ENCODE measurements at places on chromosomes 1 and 21.
A peak's percentile ranks its signal among the peaks of the same experiment; 100 is the strongest.

DNA sequence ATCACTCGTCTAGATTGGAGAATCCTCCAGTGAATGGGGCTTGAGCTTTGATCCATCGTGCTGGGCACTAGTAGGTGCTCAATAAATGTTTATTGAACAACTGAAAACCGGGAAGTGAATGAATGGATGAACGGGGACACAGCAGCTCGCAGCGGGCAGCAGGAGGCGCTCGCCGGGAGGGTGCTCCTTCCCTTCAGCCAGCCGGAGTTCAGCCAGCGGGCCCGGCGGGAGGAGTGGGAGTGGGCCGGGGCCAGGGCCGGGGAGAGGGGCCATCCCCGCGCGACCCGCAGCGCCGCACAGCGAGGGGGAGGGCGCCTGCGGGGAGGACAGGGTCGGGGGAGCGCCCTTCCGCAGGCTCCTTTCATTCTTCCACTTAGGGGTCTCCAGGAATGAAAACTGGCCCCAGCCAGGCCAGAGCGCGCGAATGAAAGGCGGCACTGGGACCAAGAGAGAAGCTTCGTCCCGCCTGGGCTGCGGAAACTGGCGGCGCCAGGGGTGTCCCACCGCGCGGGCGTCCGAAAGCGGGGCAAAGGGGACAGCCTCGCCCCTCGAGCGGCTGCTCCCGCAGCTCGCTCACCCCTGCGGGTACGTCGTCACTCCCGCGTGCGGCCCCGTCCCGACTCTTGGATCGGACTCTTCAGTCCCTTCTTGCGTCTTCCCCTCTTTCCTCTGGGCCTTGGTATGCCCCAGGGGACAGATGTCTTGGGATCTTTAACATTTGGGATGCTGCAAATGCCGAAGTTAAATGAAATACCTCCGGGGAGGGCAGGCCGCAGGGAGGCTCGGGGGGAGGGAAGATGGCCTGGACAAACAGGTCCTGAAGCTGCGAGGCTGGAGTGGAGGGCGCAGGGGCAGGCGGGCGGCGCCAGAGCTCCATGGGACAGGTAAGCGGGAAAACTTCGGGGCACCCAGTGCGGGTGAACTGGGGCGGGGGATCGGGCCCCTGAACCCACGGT lies 3.6 kb upstream of the INAVA start:
- DNase-seq, result no peak

DNA sequence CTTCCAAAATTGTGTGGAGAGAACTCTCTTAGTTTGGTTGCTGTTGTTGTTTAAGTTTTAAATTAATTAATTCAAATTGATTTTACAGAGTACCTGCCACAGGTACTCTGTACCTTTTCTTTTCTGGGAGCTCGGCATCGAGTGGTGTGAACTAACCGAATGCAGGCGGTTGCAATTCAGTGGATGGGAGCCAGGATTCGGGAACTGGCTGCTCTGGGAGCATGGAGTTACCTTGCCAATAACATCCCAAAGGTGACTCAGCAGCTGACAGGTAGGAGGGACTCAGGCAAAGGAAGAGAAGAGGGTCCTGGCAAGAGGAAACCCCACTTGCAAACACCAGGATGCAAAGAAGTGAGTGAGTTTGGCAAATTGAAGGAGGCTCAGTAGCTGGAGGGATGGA lies 24.7 kb upstream of the KANK4 start:
- DNase-seq, result no peak

- no peak for DNase-seq
Measured at GRCh38 chr1:115908565-115909274, 67.6 kb upstream of the SLC22A15 start.

DNA sequence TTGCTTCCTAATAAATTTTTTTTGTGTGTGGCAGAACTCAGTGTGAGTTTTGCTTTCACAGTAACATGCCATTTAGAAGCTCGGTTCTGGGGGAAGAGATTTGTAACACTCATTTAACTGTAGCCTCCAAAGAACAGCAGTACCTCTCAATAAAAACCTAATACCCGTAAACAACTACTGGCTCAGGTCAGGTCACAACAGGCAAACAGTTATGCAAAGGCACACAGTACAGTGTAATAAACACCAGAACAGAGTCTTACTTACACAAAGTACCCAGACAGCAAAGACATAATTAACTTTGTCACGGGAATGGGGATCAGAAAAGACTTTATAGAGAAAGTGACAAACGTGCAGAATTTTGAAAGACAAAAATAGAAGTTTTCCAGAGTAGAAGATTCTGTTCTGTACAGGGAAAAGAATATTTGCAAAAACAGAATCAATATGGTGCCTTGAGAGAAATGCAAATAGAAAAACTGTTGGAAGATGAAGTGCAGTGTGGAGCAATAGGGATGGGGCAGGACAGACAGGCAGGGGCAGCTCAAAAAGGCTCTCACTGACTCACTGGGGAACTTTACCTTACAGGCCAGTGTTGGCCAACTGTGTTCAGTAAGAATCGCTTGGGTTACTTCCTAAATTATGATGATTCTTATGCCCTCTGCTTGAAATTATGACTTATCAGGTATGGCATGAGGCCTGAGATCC lies 38.8 kb downstream of the EGLN1 start:
- peak; percentile 15 for DNase-seq

DNA sequence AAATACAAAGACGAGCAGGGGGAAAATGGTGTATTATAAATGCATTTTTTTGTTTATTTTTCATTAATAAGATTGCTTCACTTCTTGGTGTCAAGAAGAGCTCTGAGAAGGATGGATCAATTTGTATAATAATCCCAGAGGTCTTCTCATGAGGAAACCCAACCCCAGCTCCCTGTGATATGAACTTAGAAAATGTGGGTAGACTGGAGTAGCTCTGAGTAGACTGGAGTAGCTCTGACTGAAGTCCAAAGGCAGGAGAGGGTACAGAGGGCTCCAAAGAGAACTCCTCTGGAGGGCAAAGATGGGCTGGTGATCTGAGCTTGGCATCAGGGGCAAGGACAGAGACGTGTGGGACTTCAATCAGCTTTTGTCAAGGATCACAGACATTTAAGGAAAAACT lies 21.4 kb downstream of the CDCP2 start:
- DNase-seq, result no peak

GRCh38 chr21:42214081-42214750 lies 4.7 kb upstream of the ABCG1 start:
- no peak for DNase-seq

- DNase-seq, result peak; percentile 13
Measured at GRCh38 chr1:97668945-97669344, 251.9 kb downstream of the DPYD start.

DNA sequence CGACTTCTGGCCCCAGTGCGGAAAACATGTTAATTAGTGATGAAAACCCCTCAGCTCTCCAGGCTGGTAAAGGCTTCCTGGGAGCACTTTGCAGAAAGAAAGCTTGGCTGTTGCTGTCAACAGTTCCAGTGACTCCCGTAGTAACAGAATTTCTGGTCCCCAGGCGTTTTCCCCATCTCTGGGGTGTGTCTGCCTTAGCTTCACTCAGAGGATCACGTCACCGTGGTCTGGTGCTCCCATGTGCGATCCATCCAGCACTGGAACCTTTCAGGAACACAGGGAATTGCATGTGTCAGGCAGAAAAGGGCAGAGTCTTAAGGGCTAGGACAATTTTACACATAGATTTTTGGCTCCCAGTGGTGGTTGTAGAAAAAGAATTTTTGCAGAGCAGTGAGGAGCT lies 470.4 kb upstream of the USP24 start:
- no peak for DNase-seq

DNA sequence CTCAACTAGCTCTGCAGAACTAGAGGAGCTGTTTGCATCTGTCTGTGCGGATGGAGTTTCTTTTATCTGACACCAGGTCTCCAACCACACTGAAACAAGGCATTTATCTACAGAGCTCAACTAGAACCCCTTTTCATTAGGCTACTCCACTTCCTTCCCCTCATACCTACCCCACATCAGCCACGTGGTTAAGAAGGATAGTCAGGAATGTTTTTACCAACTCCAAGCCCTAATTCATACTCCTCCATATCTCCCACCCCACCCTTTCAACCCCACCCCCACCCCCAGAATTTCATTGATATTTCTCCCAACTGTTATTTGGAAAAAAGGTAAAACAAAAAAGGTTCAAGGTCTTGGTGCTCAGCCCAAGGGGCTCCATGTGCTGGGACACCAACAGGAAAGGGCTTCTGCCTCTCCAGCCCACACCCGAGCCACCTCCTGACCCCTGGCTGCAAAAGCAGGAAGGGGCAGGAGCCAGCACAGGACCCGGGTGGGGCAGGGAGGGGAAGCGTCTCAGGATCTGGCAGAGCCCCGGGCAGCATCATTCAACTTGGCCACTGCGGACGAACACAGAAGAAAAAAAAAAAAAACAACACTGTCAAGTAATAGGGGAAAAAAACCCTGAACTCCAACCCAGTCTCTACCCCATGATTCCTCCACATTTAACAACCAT lies 7.0 kb downstream of the ENSA start:
- no peak for DNase-seq

GRCh38 chr1:247576514-247576913 lies 11.6 kb upstream of the OR2G2 start:
- DNase-seq, result no peak

- no peak for DNase-seq
Measured at GRCh38 chr1:190250368-190250767, 227.3 kb downstream of the BRINP3 start.

- DNase-seq, result no peak
Measured at GRCh38 chr1:153763365-153764225, 11.6 kb upstream of the SLC27A3 start.

- DNase-seq, result no peak
Measured at GRCh38 chr21:46504666-46505065, 46.0 kb downstream of the DIP2A start.

DNA sequence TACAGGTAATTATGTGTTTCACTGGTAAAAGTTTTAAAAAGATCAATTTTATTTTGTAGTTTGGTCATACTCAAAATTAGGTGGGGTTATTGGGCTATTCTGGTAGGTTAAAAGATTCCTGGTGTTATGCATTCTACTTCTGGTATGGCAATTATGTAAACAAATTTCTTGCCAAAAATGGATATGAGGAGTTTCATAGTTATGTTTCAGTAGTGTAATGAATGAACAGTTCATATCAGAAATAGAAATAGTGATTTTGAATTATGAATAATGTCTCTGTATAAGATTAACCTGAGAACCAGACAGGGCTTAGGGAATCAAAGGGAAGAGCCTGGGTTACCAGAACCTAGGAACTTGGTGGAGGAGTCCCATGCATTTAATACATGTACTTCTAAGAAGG lies 15.9 kb downstream of the ATF6 start:
- no peak for DNase-seq

GRCh38 chr1:13651279-13651678 lies 48.7 kb upstream of the PRDM2 start:
- no peak for DNase-seq

DNA sequence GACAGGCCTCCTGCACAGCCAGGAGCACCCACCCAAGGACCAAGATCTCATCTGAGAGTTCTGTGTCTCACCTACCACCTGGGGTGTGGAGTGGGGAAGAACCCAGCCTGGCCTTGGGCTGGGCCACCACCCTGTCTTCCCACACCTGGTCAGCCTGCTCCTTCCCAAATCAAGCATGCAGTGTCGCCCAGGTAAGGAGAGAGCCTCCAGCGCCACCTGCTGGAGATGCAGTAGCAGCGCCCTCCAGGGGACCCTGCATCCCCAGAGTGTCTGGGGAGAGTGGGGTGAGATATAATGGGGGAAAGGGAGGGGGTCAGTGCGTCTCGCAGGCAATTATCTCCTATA lies 32.3 kb downstream of the KIAA2013 start:
- DNase-seq, result peak; percentile 65

DNA sequence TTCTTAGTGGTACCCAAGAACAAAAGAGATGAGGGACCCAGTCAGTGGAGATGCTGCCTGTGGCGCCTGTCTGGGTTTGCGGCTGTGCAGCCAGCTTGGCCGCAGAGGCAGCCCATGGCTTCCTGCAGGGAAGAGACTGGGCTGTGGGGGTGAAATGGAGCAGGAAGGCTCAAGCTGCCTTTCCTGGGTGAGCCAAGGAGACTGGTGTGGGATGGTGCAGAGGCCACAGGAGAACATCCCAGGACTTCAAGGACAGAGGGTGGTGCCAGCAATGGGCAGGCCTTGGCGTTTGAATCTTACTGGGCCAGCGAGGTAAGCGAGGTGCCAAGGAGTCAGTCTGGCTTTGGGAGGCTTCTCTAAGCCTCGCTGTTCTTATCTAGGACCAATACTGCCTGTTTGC lies 26.4 kb downstream of the KCNA10 start:
- DNase-seq, result no peak

GRCh38 chr1:57309630-57310029 lies 114.2 kb downstream of the DAB1 start:
- DNase-seq, result no peak

- no peak for DNase-seq
Measured at GRCh38 chr1:31036749-31037500, 28.6 kb downstream of the PUM1 start.

- DNase-seq, result no peak
Measured at GRCh38 chr1:14653461-14653960, 55.0 kb downstream of the KAZN start.

GRCh38 chr21:33403786-33404585 lies 773 bp downstream of the IFNGR2 start:
- no peak for DNase-seq

Measured in CD4-positive, alpha-beta T cell treated with Interleukin-1 beta for 1 hour (primary cell).